ENCODE measurements at places on chromosomes 7 and 10. TPM values are rescaled to one million over a fixed set of nuclear protein-coding genes. Genes with fewer than 3 reads are reported as not detected.

RSU1 gene
- total RNA-seq = 31.4 TPM

GFRA1 gene
- 18.5 TPM for total RNA-seq

C10orf105 gene
- total RNA-seq = not detected

OAT gene
- 98.1 TPM for total RNA-seq

IFIT2 gene
- total RNA-seq = 8.1 TPM

ADCYAP1R1 gene
- total RNA-seq = under 0.01 TPM

STRIP2 gene
- total RNA-seq = 2.6 TPM

PRR15 gene
- total RNA-seq = not detected

FAM24B gene
- total RNA-seq = 3.5 TPM

TECTB gene
- total RNA-seq = not detected

FASTK gene
- total RNA-seq = 38.9 TPM

CPXM2 gene
- total RNA-seq = 0.22 TPM

GATA3 gene
- under 0.01 TPM for total RNA-seq

SLC26A5 gene
- 1.4 TPM for total RNA-seq

IGFBP3 gene
- total RNA-seq = 1.5 TPM

ABCC2 gene
- 0.44 TPM for total RNA-seq

PTPRE gene
- 254 TPM for total RNA-seq

HMX3 gene
- not detected for total RNA-seq

ANKRD61 gene
- total RNA-seq = not detected

ADAM22 gene
- total RNA-seq = 0.40 TPM

KCP gene
- total RNA-seq = not detected

RASA4B gene
- 1.4 TPM for total RNA-seq

C10orf88 gene
- 15.9 TPM for total RNA-seq

CPA4 gene
- under 0.01 TPM for total RNA-seq

SP8 gene
- total RNA-seq = not detected
